ENCODE measurements at places on chromosomes 16 and 17. TPM values are rescaled to one million over a fixed set of nuclear protein-coding genes. Genes with fewer than 3 reads are reported as not detected.

- no peak for DNase-seq
Measured at GRCh38 chr16:30942426-30942806, 6.5 kb upstream of the ORAI3 start.

GRCh38 chr17:67435122-67435521 is 58.0 kb downstream of the PITPNC1 start:
- DNase-seq: no peak

SLC4A1 gene
- not detected for total RNA-seq

- no peak for DNase-seq
Measured at GRCh38 chr17:4160294-4160859, 17.4 kb downstream of the CYB5D2 start.

TBC1D3L gene
- total RNA-seq: 156 TPM

CUEDC1 gene
- 30.9 TPM for total RNA-seq

GRCh38 chr17:8072341-8072728 is 15.2 kb downstream of the ALOX12B start:
- DNase-seq: no peak

DNA sequence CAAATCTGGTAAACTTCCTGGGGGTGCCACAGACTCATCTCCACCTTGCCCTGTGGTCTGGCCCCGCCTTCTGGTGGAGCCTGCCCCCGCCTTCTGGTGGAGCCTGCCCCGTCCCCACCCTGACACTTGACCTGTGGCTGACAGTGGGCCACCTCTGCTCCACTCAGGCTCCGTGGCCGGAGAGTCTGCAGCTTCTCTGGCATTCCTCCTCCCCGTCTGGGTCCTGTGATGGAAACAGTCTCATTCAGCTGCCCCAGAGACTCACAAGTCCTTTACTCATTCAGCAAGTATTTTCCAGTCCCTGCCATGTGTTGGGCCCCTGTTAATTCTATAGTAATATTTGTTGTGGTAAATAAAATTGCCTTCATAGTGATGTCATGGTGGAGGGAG is 21.0 kb upstream of the G6PC1 start:
- no peak for DNase-seq

CLDN6 gene
- 1.2 TPM for total RNA-seq

GRCh38 chr16:79628501-79628975 is 28.0 kb upstream of the MAF start:
- DNase-seq: peak; percentile 38

- no peak for DNase-seq
Measured at GRCh38 chr16:31347445-31347844, 7.5 kb upstream of the ITGAX start.

- peak; percentile 64 for DNase-seq
Measured at GRCh38 chr16:2919511-2920255, 8.0 kb downstream of the FLYWCH1 start.

DNA sequence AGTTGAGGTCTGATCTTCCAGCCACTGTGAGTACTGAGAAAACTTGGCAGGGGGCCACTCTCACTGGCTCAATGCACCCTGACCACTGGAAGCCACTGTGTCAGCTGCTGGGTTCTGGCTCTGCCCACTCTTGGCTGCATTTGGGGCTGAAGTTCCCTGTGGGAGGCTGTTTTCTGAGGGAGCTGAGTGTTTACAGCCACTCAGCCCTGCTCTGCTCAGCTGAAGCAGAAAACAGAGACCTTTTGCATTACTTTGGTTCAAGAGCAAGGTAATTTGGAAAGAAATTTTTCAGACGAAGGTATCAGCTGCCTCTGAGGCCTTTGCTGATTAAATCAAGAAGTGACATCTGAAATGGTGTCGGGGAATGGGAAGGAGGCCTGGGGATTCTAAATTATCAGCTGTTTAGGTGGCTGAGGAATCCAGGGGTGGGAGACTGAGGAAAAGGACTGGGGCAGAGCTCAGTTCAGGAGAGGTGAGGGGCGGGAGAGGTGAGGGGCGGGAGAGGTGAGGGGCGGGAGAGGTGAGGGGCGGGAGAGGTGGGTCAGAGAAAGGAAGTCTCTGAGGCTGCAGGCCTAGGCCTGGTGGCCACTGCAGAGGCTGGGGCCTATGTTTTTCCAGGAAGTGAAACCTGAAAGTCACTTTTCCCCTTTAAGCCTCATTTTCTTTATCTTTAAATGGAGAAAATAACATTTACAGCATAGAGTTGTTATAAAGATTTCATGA is at the start of gene ACSM5:
Gene ACSM5, plus strand, starts transcription at position 137 of the 723 bp plus-strand sequence. CDS start 1,951 bp downstream, outside the sequence.
- DNase-seq: no peak
